ENCODE measurements at places on chromosomes 1 and 21.

DNA sequence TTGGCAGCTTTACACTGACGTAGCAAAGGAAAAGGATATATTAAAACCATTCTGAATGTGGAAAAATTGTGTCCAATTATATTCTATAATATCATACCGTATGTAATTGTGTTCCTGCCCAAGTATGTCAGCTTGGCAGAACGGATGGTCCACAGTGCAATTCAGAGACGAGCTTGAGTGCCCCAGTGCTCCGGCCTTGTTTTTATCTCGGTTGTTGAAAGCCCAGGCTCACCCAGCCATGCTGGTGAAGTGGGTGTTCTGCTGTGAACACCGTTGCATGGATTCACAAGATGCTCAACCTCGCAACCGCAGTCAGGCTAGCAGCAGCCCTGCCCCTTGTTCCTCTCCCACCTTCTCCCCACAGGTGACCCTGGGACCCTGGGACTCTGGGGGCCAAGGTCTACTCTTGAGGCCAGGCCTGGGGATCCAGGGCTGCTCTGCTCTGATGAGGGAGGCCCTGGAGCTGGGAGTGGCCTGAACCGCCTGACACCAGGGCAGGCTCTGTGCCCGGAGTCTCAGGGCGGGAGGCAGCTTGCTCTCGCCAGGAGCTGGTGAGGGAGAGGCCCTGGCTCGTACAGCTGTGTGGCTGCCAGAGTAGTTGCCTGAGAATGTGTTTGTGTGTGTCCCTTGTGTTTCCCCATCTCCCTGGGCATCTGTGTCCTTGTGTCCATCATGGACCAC lies 11.2 kb downstream of the PTPRF start:
- no peak for DNase-seq

DNA sequence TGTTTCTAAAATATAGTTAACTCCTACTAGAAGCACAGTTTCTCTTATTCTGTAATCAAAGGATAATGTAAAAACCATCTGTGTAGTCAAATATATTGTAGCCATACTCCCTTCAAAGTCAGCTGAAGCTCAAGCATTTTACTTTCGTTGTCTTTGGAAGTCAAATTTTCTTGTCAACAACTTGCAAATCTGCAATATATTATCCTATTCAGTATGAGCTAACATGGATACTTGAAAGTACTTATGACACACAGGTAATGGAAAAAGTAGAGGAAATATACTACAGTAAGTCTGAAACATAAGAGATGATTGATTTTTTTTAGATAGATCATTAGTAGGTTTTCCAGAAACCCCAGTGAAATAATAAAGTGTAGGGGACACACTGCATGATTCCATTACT lies 121.5 kb downstream of the COL24A1 start:
- no peak for DNase-seq

DNA sequence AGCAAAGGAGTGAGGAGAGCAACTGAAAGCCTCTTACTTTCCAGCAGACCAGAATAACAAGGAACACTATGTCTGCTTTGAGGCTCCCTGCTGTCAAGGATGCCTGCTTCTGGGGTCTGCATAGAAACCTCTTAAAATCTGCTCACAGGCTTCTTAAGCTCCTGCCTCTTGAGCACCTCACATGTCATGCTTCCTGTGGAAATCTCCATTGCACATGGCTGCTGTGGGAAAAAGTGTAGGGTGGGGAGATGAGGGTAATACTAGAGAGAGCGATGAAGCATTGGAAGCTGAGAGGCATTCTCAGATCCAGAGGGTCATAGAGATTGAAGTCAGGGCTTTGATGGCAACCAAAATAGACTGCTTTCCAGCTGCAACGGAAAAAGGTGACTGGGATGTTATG lies 6.2 kb upstream of the HLX start:
- DNase-seq, result no peak

DNA sequence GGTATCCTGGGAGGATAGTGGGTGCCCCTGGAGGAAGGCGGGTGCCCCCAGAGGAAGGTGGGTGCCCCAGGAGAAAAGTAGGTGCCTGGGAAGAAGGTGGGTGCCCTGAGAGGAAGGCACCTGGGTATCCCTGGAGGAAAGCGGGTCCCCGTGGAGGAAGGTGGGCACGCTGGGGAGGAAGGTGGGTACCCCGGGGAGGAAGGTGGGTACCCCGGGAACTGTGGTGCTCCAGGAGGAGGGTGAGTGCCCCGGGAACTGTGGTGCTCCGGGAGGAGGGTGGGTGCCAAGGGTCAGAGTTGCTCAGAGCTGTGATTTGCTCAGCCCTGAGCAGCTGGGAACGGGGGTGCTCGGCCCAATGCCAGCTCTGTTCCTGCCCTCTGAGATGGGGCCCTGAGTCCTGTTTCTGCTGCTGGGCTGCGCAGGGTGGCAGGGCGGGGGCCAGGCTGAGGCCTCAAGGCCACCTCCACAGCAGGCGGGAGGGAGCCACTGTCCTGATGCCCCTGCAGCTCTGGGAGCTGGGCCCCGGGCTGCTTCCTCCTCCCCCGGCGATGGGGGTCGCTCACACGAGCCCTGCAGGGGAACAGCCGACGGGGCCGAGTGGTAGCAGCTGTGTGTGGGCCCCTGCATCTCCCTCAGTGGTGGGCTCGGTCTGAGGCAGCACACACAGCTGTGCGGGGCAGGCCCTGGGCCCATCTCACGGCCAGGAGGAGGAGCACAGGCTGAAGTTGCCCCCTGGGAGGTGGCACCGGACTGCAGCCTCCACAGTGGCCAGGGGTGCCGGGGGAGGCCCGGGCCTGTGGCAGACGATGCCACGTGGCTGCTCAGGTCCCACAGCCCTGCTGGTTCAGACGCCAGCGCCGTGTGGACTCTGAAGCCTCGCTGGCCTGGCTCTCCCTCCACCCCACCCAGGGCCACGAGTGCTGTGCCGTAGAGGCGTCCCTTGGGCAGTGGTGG lies 57.4 kb downstream of the SLX9 start:
- no peak for DNase-seq

- no peak for DNase-seq
Measured at GRCh38 chr21:26499495-26499894, 73.6 kb downstream of the CYYR1 start.

- no peak for DNase-seq
Measured at GRCh38 chr1:175209493-175209921, 16.9 kb upstream of the KIAA0040 start.

- DNase-seq, result no peak
Measured at GRCh38 chr1:239718997-239719628, 332.7 kb downstream of the CHRM3 start.

DNA sequence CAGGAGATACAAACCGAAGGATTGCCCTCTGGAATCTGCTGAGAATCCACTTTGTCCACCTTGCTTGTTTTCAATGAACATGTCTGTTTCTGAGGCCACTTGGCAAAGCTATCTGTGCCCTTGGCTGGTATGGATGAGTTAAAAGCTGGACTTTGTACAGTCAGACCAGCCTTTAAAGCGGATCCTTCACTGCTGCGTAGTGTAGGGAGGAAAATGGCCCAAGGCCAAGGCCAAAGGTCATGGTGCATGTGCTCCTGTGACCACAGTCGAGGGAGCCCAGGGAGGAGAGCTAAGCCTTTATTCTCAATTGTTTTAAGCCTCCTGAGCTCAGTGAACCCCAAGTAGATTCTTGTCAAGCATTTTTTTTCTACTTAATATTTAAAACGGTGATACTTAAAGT lies 37.0 kb downstream of the KCNJ15 start:
- DNase-seq, result no peak

GRCh38 chr1:12229835-12230548 lies at the start of gene VPS13D:
Gene VPS13D (plus strand): TSS chr1:12230030. CDS start chr1:12234267, 4,237 bp downstream.
- peak; percentile 88 for DNase-seq
